Kidney glomerular epithelial cell (primary cell): ENCODE measurements at places on chromosomes 12 and 14.
A peak's percentile ranks its signal among the peaks of the same experiment; 100 is the strongest.

DNA sequence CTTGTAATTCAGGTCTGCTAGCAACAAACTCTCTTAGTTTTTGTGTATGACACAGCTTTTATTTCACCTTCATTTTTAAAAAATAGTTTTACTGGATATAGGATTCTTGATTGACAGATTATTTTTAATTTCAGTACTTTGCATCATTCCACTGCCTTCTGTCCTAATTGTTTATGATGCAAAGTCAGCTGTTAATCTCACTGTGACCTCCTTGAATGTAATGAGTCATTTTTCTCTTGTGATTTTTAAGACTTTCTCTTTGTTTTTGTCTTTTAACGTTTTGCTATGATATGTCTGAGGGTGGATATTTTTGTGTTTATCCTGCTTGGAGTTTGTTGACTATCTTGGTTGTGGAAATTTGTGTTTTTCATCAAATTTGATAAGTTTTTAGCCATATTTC is 126.3 kb upstream of the FBXO33 start:
- no peak for DNase-seq

DNA sequence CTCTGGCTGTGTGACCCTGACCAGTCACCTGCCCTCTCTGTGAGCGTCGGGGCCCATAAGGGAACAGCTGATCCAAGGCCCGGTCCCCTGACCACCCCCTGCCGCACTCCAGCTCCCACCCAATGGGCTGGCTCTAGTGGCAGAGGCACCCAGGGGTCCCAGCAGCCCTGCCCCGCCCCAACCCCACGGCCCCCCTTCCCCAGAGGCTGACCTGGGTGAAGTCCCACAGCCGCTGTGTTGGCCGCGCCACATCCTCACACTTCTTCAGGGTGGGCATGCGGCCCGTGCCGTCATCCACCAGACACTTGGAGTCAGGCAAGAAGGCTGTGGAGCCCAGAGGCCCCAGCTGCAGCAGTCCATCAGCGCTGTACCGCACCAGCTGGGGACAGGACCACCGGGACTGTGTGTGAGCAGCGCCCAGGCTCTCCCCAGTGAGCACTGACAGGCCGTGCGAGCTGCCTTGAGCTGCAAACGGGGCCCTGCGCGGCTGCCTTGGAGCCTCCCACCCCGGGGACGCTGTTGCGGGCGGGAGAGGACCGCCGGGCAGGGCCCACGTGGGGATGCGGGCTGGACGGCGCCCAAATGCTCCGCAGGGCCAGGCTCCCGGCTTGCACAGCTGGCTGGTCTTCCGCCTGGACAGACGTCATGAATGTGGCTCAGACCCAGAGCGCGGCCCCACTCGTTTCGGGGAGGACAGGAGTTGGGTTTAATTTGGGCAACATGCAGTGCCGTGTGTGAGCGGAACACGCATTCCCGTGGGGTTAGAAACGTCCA is 53.5 kb downstream of the NOC4L start:
- no peak for DNase-seq

GRCh38 chr12:52044292-52044983 is 6.8 kb upstream of the NR4A1 start:
- no peak for DNase-seq

GRCh38 chr12:121888083-121888477 is 510 bp upstream of the PSMD9 start:
- DNase-seq: no peak

DNA sequence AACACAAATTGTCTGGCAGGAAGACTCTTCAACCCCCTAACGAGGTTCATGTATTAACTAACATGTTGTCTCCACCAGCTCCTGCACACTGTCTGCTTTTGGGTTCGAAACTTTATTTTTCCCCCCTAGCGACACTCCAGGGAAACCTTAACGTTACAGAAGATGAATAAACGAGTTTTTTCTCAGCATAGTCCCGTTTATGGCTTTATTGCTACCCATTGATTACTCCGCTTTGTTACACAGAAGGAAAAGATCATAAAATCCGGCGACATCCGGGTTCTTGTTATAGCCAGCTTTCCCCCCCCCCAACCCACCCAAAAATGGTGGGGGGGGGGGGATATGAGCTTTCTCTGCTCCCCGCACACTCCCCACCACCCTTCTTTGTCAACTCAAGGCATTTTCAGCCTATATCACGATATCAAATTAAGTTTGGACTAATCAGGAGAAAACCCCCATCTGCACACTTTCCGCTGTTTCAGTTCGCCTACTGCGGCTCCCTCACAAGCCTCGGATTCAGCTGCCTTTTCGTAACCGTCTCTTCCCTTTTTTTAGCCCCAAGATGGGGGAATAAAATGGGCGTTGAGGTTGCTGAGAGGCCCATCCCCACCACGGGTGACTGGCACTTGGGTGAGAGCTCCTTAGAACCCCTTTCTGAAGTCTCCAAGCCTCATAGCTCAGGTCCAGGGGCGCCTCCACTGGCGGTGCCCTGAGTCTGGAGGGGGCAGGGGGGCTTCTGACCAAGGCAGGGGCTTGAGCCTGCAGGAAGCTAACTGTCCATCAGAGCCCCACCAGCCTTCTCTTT is 1.4 kb upstream of the HOXC6 start:
- no peak for DNase-seq

- no peak for DNase-seq
Measured at GRCh38 chr12:2292560-2292959, 239.8 kb downstream of the CACNA1C start.

DNA sequence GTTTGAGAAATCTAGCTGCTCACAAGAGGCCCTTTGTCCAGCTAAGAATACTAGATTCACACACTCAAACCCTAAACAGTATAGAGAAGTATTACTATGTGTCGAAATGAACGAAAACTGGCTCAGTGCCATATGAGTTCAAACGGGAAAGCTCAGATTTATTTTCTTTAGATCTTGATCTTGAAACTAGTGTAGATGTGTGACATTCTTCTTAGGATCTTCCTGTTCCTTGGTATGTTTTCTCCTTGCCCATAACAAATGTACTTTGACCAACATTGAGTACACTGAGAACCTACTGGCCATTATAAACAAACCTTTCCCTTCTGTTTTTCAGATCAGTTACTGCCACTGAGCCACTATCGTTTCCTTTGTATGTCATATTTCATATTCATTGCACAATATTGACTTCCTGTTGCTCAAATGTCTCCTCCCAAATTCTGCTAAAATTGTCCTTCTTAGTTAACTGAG is 21.3 kb downstream of the MYBPC1 start:
- DNase-seq: no peak

GRCh38 chr12:29559198-29559597 is 61.7 kb upstream of the OVCH1 start:
- no peak for DNase-seq

GRCh38 chr12:52529417-52529816 is 9.2 kb upstream of the KRT5 start:
- DNase-seq: no peak

DNA sequence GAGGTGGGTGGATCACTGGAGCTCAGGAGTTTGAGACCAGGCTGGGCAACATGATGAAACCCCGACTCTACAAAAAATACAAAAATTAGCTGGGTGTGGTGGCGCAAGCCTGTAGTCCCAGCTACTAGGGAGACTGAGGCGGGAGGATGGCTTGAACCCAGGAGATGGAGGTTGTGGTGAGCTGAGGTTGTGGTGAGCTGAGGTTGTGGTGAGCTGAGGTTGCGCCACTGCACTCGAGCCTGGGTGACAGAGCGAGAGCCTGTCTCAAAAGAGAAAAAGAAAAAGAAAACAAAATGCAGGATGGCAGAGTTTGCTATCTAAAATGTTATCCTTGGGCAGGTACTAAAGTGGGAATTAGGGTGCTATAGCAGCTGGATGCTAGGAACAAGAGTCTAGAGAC is 10.8 kb upstream of the GPRC5A start:
- no peak for DNase-seq

- no peak for DNase-seq
Measured at GRCh38 chr12:112946236-112947000, 8.1 kb downstream of the OAS3 start.

- DNase-seq: no peak
Measured at GRCh38 chr12:104966677-104967076, 8.6 kb upstream of the SLC41A2 start.

- DNase-seq: no peak
Measured at GRCh38 chr12:114406316-114406983, 506 bp upstream of the TBX5 start.

GRCh38 chr12:99901181-99901580 is 83.6 kb downstream of the ANKS1B start:
- no peak for DNase-seq

- no peak for DNase-seq
Measured at GRCh38 chr12:51033048-51033447, 6.9 kb upstream of the SLC11A2 start.

DNA sequence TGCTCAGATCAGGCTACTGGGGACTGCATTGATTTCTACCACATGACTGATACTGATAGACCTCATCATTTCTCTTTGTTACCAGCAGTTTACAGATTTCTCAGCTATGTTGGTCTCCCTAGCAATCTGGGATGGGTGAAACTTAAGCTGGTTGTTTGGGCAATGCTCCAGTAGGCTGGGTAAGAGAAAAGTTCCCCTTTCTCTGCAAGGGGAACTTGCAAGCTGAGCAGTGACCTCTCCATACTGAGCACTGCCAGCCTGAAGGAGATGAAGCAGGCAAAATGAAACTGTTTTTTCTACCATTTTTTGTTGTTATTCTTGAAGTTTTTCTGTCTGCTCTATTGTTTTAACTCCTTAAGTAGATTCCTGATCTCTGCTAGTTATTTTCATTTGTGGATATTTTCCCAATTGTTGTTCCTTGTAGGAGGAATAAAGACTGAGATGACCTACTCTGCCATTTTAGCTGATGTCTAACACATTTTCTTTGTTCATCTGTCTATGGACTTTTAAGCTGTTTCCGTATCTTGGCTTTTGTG is 1.3 kb upstream of the OR4M1 start:
- DNase-seq: no peak

DNA sequence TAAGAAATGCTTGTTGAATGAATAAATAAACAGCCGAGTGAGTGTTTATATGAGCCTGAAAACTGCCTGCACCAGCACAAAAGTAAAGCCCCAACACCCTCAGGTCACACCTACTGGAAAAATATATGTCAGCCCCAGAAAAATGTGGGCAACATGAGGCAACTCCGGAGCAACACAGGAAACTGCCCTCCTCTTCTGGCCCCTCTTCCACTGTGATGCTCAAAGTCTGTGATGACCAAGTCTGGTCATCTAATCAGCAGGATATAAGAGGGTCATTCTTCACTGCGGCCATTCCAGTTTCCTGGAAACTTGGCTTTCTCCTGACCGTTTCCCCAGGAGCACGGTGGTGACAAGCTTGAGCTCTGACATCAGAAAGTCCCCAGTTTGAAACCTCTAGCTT is 159.6 kb upstream of the PZP start:
- no peak for DNase-seq

DNA sequence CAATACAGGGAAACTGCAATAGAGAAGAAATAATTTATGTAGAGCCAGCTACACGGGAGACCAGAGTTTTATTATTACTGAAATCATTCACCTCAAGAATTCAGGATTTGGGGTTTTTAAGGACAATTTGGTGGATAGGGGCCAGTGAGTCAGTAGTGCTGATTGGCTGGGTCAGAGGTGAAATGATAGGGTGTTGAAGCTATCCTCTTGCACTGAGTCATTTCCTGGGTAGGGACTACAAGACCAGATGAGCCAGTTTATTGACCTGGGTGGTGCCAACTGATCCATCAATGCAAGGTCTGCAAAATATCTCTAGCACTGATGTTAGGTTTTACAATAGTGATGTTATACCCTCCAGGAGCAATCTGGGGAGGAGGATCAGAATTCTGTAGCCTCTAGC is 486.3 kb downstream of the LRIG3 start:
- DNase-seq: no peak

GRCh38 chr12:51371295-51371953 is 19.8 kb downstream of the GALNT6 start:
- DNase-seq: peak; percentile 100
